Colonic mucosa (tissue), 4 donors: ENCODE measurements at places on chromosomes 12 and 14. TPM values are rescaled to one million over a fixed set of nuclear protein-coding genes. Genes with fewer than 3 reads are reported as not detected.

- no peak overlapping the region for H3K27ac ChIP-seq
- no peaks in the 10 kb centered on the region for H3K4me1 ChIP-seq
- no peak for DNase-seq
- H3K36me3 ChIP-seq = no peaks in the 10 kb centered on the region
- H3K27me3 ChIP-seq = no peaks in the 10 kb centered on the region
- H3K4me3 ChIP-seq = no peak overlapping the region
Observed at GRCh38 chr12:83404521-83404920, 717.8 kb downstream of the TMTC2 start.

- no peaks in the 10 kb centered on the region for H3K36me3 ChIP-seq
- H3K4me1 ChIP-seq = no peaks in the 10 kb centered on the region
- H3K27ac ChIP-seq = no peak overlapping the region
Observed at GRCh38 chr14:99609245-99610170, 5.5 kb upstream of the CCDC85C start.

- DNase-seq = no peak
- no peak overlapping the region for H3K4me3 ChIP-seq
- peaks cover 10% of the 10 kb centered on the region for H3K36me3 ChIP-seq
- no peak overlapping the region for H3K27ac ChIP-seq
- H3K27me3 ChIP-seq = no peaks in the 10 kb centered on the region
- no peaks in the 10 kb centered on the region for H3K4me1 ChIP-seq
Observed at GRCh38 chr12:1778911-1779310, 41.5 kb upstream of the LRTM2 start.

GRCh38 chr12:82880442-82880901, 193.8 kb downstream of the TMTC2 start:
- no peak for DNase-seq
- no peak overlapping the region for H3K4me3 ChIP-seq
- no peaks in the 10 kb centered on the region for H3K36me3 ChIP-seq
- H3K4me1 ChIP-seq = no peaks in the 10 kb centered on the region
- H3K27ac ChIP-seq = no peak overlapping the region

DNA sequence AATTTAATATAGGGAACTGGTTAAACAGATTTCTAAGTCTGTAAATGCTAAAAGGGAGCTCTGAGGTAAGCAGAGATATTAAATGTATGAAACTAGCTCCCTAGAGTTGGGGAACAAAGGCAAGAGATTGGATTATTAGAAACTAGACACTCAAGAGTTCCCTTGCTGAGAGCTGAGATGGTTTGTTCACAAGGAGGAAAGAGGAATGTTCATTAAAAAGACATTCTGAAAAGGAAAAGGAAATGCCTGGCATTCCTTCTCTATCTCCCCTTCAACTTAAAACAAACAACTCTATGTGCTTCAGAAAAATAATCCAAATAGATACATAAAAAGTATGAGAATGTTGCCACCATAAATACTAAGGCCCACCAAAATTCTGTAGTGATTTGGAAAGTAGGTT, 73.7 kb downstream of the GALNT4 start:
- no peaks in the 10 kb centered on the region for H3K27me3 ChIP-seq
- H3K36me3 ChIP-seq = no peaks in the 10 kb centered on the region
- H3K27ac ChIP-seq = no peak overlapping the region
- DNase-seq = no peak

The TSPAN11 gene
- total RNA-seq = 1.3 TPM

The LRRC10 gene
- total RNA-seq = not detected

The MSRB3 gene
- total RNA-seq = 3.5 TPM

The MFAP5 gene
- 4.6 TPM for total RNA-seq

The ZNF384 gene
- total RNA-seq = 50.0 TPM
